ENCODE measurements at places on chromosomes 2 and 18. TPM values are rescaled to one million over a fixed set of nuclear protein-coding genes. Genes with fewer than 3 reads are reported as not detected.

The FZD7 gene
- 7.0 TPM for total RNA-seq

The ASB18 gene
- total RNA-seq, result not detected

The NTSR2 gene
- total RNA-seq, result not detected

The FAP gene
- total RNA-seq, result 134 TPM

The DQX1 gene
- total RNA-seq, result not detected

The MOGAT1 gene
- total RNA-seq, result not detected

The DLGAP1 gene
- 1.5 TPM for total RNA-seq

The TMEM17 gene
- total RNA-seq, result 1.2 TPM

The SERPINB7 gene
- total RNA-seq, result not detected

The SLC5A7 gene
- not detected for total RNA-seq

The ITPRIPL1 gene
- total RNA-seq, result 1.8 TPM

The PLEK gene
- total RNA-seq, result not detected

The SCN7A gene
- total RNA-seq, result not detected

The DTNA gene
- 31.6 TPM for total RNA-seq

Data from subcutaneous preadipocyte (primary cell).